Posterior cingulate gyrus (tissue), 11 donors: ENCODE measurements at places on chromosomes 3 and 15.

DNA sequence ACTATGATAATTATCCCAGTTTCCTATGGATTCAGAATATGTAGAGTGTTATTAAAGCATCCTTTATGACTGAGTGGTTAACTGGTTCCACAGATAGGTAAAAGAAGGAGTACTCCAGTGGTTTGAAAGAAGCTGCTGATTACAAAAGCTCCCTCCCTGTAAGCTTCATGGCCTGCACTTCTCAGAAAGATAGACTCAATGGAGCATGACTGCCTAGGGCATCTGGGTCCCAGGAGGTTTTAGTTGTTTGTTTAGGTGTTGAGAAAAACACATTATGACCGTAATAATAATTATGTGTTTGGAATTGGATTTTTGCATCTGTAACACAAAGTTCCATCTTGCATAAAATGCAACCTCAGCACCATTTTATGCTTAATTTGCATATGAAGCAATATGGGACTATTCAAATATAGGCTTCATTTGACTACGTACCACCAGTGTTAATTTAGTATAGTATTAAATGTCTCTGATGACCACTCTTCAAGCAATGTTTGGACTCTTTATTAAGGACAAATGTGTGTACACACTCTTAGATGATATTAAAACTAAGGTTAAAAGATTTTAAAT lies 121.1 kb downstream of the ROBO2 start:
- DNase-seq, result no peak

DNA sequence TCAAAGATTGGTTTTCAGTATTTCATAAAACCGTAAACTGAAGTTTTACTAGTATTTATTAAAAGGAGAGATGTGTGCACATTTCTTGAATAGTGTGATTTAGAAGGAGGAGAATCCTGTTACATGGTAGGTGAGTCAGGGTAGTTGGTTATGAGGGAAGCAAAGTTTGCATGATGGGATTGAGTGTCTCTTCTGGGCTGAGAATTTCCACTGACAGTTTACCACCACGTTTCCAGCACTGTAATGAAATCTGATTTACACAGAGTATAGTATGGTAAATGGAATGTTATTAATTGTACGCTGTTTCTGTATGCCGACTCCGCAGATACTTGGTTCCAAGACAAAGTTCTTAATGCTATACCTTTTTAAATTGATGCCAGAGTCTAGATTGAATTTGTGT lies 1.6 kb downstream of the NECTIN3 start:
- DNase-seq, result no peak

GRCh38 chr3:50599716-50600118 lies 11.9 kb downstream of the CISH start:
- DNase-seq, result no peak

GRCh38 chr15:96583671-96584070 lies 253.2 kb downstream of the NR2F2 start:
- DNase-seq, result no peak

- no peak for DNase-seq
Measured at GRCh38 chr15:75822685-75823278, 20.5 kb upstream of the UBE2Q2 start.

DNA sequence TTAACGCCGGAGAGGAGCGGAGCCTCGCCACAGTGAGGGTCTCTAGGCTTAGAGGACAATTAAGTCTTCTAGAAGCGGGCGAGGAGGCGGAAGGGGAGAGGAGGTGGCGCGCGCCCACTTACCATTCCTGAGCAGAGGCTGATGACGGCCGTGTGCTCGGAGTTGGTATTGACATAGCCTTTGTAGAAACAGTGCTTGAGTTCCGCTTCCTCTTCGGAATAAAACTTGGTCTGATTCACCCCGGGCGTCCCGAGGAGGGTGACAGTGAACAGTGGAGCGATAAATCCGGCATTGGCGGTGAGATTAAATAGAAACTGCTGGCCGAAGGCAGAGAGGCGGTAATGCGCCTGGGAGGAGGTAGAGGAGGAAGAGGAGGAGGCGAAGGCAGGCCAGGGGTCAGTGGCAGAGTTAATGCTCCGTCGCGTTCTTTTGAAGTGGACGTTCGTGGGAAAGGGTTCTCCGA lies 1.3 kb downstream of the ADAMTS9 start:
- DNase-seq, result no peak

DNA sequence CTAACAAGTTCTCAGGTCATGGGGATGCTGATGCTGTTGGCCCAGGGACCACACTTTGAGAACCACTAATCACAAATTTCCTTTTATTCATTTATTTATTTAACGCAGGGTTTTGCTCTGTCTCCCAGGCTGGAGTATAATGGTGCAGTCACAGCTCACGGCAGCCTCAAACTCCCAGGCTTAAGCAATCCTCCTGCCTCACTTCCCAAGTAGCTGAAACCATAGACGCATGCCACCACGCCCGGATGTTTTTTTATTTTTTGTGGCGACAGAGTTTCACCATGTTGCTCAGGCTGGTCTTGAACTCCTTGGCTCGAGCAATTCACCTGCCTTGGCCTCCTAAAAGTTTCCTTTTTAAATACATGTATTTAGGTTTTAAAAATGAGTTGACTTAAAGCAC lies 20.7 kb upstream of the ISLR2 start:
- DNase-seq, result no peak
